ENCODE measurements at places on chromosomes 6 and 20.
A peak's percentile ranks its signal among the peaks of the same experiment; 100 is the strongest.

GRCh38 chr20:19022791-19023448, 189.5 kb upstream of the SLC24A3 start:
- no peak for DNase-seq

- no peak for DNase-seq
Observed at GRCh38 chr20:49590163-49591017, 22.5 kb upstream of the PTGIS start.

DNA sequence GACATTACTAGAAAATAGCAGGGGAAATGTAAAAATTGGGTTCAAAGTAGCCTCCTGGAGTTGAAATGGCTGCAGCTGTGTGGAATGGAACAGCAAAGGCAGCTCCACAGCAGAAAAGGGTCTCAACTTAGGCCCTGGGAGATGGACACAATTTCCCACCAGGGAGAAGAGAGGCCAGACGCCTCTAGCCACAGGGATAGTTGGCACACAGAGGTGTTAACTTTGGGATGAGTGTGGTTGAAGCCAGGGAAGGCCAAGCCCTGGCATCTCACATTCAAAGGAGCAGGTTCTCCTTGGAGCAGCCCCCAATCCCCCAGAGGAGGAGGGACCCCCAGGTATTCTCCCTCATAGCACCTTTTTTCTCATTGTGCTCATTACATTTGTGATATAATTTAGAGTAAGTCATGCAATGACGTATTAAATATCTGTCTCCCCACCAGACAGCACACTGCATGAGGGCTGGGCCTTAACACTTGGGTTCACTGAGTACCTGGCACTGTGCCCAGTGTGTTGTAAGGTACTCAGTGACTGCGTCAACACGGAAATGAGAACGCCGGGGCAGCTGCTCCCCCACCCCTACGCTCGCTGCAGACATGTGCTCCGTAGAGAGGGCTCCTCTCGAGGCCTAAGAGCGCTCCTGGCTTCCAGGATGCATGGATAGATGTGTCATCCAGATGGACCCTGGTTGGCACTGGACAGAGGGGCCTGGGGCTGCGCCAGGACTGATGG, 76.0 kb upstream of the CD93 start:
- DNase-seq = no peak

- DNase-seq = no peak
Observed at GRCh38 chr6:124368131-124368530, 564.5 kb downstream of the NKAIN2 start.

DNA sequence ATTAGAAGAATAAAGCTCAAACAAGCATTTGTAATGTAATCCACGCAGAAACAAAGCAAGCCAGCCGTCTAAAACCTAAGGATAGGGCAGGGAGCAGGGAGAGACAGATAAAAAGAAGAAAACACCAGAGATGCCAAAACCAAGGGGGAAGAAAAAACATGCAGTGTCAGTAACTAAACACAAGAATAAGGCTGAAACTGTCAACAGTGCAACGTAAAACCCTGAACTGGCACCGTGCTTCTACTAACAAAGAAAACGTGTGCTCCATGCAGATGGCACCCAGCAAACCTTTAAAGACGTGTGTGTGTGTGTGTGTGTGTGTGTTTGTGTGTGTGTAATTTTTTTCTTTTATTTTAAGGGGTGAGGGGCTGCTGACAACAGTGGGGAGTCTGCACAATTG, 88.4 kb upstream of the TAB2 start:
- DNase-seq = no peak

GRCh38 chr6:2919401-2919800, 16.3 kb upstream of the SERPINB9 start:
- no peak for DNase-seq

GRCh38 chr6:24719125-24719971, at the start of gene C6orf62:
Gene C6orf62, minus strand, starts transcription at chr6:24719154. Its CDS starts 486 bp downstream, at chr6:24718668.
- DNase-seq = no peak

- DNase-seq = no peak
Observed at GRCh38 chr20:10447028-10447427, 11.9 kb downstream of the SLX4IP start.

- no peak for DNase-seq
Observed at GRCh38 chr6:33822575-33823395, 19.0 kb upstream of the MLN start.

DNA sequence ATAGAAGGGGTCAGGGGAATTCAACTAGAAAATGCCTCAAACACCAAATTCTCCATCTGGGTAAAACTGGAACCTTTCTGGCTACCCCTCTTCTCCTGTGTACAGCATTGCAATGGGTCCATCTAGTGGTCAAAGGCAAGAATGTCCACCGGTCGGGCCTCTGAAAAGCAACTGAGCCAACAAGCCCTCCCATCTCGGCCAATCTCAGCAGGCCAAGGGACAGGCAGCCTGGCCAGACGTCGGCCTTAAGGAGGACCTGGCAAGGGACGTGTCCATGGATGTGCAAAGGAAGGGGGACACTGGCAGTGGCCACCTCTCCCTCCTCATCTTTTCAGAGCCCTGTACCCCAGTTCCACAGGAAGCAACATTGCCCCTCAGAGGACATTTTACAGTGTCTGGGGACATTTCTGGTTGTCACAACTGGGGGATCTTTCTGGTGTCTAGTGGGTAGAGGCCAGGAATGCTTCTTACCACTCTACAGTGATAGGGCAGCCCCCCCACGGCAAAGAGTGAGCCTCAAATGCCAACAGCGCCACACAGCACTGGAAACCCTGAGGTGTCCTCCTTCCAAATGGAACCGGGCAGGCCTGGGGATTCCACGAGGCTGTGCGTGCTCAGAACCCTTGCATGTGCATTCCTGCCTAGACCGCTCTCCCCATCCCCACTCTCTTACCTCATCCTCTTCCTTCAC, 99.8 kb upstream of the FOXA2 start:
- no peak for DNase-seq

DNA sequence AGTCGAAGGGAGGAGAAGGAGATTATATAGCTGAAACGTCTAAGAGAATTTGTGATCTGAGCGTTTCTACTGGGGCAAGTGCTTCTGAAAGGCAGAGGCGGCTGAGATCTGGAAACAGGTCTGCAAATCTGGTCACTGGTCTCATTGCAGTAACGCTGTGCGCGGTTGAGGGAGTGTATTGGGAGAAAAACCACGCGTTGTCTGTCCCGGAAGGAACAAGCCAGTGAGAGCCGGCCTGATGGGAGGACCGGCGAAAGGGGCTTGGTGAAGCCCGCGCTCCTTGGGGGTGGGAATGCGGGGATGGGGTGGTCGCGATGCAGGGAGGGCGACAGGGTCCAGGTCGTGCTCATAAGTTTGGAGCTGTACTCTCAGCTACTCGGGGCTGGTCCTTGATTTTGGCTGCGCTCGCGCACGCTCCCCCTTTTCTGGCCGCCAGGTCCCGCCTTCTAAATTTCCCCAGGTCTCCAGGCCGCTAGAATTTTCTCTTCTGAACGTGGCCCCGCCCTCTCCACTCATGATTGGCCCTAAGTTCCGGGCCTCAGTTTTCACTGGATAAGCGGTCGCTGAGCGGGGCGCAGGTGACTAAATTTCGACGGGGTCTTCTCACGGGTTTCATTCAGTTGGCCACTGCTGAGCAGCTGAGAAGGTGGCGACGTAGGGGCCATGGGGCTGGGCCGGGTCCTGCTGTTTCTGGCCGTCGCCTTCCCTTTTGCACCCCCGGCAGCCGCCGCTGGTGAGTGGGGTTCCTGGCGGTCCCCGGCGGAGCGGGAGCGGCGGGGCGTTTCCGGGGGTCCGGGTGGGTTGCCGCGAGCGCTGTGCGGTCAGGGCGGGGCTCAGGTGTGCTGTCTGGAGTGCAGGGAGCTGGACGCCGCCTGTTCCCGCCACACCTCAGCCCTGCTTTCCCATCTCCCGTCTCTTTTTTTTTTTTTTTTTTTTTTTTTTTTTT, at the start of gene MICB:
TSS of gene MICB (plus strand) at position 615 of the 946 bp plus-strand sequence. CDS start at position 664, 49 bp downstream.
- peak; percentile 76 for DNase-seq

DNA sequence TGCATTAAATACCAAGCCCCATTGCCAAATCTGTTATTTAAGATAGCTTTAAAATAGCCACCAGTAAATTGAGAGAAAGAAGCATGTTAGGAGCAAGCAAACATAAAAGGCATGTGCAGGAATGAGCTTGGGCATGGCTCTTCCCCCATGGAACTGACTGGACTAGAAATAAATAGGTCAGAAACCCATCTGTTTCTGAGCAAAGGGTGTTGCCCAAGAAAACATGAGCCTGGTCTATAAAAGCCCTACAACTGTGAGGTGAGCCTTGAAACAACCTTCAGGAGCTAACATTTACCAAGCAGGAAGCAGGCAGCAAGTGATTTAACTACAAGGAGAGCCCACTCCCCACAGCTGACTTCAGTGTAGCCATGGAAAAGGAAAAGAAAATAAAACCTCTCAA, 126.3 kb downstream of the C6orf118 start:
- DNase-seq = no peak

- no peak for DNase-seq
Observed at GRCh38 chr6:115891750-115892149, 168.9 kb downstream of the FRK start.

GRCh38 chr6:170006071-170006899, 254.9 kb downstream of the ERMARD start:
- no peak for DNase-seq

- DNase-seq = no peak
Observed at GRCh38 chr6:107668743-107669474, 155.2 kb downstream of the SCML4 start.

DNA sequence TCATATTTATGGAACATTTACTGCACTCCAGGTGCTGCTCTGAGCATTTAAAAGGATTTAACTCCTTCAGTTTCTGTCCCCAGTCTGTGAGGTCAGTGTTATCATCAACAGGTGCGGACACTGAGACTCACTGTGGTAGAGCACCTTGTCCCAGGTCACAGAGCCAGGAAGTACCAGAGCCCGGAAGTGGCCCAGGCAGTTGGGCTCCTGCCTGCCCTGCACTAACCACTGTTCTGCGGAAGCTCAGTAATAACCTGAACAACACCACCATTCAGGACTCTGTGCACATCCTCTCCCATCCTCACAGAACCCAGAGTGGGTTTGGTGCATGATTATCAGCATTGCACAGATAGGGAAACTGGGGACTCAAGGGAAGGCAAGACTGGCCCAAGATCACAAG, 16.8 kb upstream of the SIRPG start:
- DNase-seq = no peak

- no peak for DNase-seq
Observed at GRCh38 chr6:52514514-52514913, 62.3 kb downstream of the TRAM2 start.

DNA sequence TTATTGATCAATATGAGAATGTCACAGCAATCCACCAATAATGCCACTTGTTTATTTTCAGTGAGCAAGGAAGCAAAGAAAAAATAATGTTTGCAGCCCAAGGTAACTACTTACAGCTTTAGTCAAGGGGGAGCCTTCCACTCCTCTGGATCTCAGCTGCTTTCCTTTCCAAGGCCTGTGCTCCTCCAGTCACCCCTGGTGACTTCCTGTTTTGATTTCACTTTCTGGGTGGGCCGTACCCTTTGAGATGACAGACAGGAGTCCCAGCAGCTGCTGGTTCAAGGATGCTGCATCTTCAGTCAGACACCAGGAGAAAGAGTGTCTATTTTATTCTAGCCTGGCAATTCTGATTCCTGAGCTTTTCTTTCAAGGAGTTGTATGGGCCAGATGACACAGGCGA, 5.6 kb upstream of the VNN2 start:
- DNase-seq = no peak

DNA sequence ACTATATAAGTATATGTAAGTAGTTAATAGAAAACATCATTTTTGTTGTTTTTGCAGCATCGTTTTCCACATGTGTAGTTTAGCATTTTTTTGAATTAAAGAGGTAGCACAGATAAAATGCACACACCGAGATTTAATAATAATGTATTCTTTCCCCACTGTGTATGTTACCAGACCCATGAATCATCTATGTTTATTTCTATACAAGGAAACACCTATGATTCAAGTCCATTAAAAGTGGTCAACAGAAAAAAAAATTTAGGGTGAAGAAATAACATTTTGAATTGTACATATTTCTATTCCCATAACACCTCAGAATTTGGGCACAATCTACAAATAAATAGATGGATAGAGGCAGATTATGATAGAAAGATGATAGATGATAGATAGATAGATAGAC, 31.7 kb upstream of the HCRTR2 start:
- DNase-seq = no peak

GRCh38 chr20:16171180-16171579, 402.1 kb downstream of the KIF16B start:
- DNase-seq = no peak

- no peak for DNase-seq
Observed at GRCh38 chr6:115524821-115525220, 535.9 kb downstream of the FRK start.

- DNase-seq = no peak
Observed at GRCh38 chr6:57127763-57128162, 37.8 kb downstream of the ZNF451 start.

DNA sequence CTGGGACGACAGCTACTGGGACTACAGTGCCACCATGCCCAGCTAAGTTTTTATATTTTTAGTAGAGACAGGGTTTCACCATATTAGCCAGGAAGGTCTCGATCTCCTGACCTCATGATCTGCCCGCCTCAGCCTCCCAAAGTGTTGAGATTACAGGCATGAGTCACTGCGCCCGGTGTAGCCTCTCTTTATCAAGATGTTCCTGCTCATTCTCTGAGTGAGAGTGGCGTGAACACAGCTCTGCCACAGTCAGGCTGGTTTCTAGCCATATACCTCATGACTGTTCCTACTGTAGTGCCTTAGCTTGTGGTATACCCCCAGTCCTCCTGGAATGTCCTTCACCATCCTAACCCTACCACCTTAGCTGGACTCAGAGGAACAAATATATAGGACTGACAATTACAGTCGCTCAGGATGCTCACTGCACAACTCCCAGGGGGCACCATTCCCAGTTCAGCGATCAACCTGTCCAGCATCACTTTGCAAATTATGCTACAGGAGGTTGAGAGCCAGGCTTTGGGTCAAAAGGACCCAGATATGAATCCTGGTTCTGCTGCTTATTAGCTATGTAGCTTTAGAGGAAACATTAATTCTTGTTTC, 86.3 kb downstream of the CHMP4B start:
- DNase-seq = no peak

DNA sequence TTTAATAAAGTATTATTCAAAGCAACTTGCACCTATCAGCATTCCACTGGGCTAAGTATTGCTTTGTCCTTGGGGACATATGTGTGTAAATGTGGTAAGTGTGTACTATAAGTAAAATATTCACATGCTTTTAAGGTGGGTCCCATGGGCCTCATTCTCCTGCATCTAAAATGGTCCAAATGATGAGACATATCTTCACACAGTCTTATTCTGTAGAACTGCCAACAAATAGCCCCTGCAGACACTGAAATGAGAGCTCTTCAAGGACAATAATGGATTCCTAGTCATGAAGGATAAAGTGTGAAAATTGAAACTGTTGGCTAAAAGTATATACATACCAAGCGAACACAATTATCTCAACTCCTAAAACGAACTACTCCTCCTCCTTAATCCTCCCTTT, 81.8 kb downstream of the SMLR1 start:
- no peak for DNase-seq

DNA sequence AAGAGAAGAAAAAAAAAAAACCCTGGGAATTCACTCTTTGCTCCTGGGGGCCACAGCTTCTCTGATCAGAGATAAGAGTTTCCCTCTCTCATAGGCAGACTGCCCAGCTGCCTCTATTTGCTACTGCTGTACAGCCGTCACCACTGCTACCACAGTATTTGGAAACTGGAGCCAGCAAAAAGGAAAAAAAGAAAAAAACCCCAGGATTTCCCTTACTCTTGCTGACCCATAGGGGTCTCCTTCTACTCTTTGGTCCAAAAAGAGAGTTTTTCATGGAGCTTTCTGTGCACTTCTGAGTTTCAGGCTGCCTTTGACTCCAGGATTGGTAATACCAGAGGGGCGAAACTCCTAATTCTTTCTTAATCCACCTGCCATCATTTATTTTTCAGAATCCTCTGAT, 89.7 kb downstream of the MDGA1 start:
- DNase-seq = no peak

Measured in stimulated activated CD8-positive, alpha-beta memory T cell treated with anti-CD3 and anti-CD28 coated beads, Interleukin-7, amount 100 ng/mL, for 24 hours (primary cell).